ENCODE measurements at places on chromosomes 6 and 20.

DNA sequence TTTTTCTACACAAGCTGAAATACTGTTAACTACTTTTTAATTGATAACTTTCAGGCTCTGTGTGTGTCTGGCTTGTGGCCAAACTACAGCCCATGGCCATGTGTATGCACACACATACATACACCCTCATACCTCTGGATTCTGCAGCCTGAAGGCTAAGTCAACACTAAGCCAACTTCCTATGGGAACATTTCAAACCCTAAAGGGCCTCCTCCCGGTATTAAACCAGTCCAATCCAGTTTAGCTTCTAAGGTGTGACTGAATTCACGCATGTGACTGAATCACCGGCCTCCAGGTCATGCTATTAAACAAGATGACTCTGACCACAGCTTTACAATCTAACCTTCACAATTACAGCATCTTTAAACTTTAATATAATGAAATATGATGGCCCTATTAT is 20.7 kb upstream of the DST start:
- DNase-seq, result no peak

DNA sequence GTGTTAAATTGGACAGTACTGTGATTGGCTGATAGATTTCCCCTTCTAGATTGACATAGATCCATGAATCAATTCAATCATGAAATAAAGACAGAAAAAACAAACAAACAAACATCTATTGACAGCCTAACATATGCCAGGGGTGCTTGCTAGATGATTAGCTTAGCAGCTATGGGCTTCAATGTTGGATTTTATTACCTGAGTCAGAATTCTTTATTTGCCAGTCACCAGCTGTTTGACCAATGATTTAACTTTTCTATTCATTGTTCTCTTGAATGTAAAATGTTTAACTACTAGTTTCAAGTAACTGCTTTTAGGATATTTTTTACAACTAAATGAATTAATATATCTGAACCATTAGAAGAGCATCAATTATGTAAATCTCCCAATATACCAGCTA is 901.3 kb upstream of the CITED2 start:
- no peak for DNase-seq

GRCh38 chr20:60268491-60268890 is 310.3 kb downstream of the CDH26 start:
- DNase-seq, result no peak

DNA sequence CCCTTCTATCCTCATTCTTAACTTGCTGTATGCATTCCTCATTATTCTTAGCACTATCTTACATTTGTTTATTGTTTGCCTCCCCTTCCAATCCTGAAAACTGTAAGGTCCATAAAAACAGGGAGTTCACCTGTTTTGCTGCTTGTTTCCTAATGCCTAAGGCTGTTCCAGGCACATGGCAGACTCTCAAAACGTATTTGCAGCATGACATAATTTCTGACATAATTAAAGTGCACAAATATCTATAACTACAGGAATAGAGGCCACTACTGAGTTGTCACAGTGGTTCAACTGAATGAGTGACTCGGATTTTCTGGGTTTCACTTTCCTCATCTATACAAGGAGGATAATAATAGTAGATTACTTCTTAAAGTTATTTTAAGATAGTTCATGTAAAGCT is 83.0 kb downstream of the HFE start:
- DNase-seq, result no peak

DNA sequence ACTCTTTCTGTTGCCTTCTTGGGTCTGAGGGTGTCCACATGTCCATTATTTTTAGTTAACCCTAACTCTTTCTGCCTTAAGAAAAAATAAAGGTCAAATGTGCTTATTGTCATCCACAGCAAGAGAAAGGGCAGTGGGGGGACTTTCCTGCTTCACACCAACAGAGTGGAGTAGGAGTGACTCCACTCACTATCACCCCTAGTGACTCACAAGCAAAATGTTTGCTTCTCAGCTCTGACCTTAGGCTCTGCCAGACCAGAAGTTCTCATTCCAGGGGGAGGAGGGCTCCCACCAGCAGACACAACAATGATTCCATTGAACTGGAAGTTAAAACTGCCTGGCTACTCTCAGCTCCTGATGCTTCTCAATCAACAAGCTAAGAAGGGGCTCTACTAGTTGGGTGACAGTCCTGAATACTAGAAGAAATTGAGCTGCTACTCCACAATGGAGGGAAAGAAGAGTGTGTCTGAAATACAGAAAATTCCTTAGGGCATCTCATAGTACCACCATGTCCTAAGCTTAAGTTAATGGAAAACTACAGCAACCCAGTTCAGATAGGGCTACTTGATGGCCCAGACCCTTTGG is 83.9 kb upstream of the AFDN start:
- DNase-seq, result no peak

All from iris pigment epithelial cell (primary cell).